GM23338 (cell line): ENCODE measurements at places on chromosomes 16 and 17. TPM values are rescaled to one million over a fixed set of nuclear protein-coding genes. Genes with fewer than 3 reads are reported as not detected.

DNA sequence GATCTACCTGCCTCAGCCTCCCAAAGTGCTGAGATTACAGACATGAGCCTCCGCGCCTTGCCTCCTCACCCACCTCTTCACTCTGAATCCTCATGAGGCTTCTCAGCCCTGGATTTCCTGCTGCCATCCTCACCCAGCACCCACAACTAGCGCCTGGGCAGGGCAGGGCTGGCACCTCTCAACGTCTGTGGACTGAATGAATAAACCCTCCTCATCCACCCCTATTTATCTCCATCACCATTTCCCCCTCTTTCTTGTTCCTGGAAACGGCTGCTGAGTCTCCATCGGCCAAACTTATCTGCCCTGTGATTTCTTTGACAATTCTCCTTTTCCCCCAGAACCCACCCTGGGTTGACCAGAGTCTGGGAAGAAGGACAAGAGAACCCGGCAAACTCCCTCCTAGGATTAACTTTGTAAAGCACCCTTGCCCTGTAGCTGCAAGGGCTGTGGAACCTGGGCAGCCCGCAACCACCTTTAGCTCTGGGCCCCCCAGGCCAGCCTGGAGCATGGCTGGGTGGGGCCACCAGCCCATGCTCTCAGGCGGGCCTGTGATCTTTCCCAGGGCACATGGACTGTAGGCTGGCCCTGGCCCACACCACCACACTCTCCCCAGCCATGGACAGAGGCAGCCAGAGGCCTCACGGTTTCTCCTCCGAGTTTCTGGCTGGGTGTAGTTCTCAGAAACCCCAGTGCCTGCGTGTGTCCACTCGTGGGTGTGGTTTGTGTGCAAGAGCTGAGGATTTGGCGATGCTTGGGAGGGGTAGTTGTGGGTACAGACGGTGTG lies 2.4 kb downstream of the SPN start:
- H3K4me1 ChIP-seq, result peaks cover 18% of the 10 kb centered on the region
- H3K27ac ChIP-seq, result no peak overlapping the region
- no peaks in the 10 kb centered on the region for H3K36me3 ChIP-seq
- no peaks in the 10 kb centered on the region for H3K27me3 ChIP-seq
- no peak for DNase-seq

GRCh38 chr17:28928061-28928460 lies 23.3 kb downstream of the PHF12 start:
- H3K27ac ChIP-seq, result no peak overlapping the region
- no peaks in the 10 kb centered on the region for H3K27me3 ChIP-seq
- no peak overlapping the region for H3K4me3 ChIP-seq

DNA sequence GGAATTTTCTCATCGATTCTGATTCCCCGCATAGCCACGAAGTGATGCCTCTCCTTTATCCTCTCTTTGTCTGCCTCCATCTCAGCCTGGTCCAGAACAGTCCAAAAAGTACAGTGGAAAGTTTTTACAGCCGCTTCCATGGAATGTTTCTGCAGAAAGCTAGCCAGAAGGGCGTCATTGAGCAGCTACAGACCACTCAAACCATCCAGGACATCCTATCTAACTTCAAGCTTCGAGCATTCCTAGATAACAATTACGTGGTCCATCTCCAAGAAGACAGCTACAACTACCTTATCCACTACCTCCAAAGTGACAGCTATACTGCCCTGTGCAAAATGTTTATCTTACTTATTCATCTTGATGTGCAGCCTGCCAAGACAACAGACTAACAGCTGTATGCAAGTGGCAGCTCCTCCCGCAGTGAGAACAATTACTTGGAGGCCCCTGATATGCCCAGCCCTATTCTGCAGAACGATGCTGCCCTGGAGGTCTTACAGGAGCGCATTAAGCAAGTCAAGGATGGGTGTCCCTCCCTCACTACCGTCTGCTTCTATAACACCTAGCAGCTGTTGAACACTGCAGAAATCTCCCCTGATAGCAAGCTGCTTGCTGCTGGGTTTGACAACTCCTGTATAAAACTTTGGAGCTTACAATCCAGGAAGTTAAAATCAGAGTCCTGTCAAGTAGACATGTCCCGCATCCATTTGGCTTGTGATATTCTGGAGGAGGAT lies 38.9 kb downstream of the SLFN12L start:
- H3K4me3 ChIP-seq, result peak overlapping the region; percentile 40; the same call in 1 of the 2 replicates
- peaks cover 49% of the 10 kb centered on the region for H3K4me1 ChIP-seq
- peaks cover 95% of the 10 kb centered on the region for H3K27me3 ChIP-seq
- DNase-seq, result peak; percentile 22

DNA sequence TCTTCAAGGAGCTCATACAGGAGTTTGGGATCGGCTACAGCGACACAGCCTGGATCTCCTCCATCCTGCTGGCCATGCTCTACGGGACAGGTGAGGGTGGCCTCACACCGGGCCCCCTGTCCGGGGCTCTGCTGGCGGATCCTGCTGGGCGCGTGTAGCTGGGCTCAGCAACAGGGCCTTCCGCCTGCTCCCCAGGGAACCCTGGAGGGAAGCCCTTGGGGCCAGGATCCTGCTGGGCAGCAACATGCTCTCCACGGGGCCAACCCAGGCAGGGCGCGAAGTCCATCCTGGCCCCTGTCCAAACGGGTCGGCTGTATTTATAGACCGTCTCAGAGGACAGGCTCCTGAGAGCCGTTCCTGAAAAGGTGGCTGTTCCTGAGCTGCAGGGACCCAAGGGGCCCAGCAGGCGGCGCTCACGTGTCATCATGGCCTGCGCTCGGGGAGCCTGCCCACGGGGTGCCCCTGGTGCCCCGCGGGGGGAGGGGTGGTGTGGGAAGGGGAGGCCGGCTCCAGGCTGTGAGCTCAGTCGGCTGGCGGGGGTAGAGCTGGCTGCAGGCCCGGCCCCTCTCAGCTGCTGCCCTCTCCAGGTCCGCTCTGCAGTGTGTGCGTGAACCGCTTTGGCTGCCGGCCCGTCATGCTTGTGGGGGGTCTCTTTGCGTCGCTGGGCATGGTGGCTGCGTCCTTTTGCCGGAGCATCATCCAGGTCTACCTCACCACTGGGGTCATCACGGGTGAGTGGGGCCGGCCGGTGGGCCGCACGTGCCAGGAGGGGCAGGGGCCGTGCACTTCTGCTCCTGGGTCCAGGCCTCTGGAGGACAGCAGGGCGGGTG lies 7.5 kb downstream of the SLC16A3 start:
- no peaks in the 10 kb centered on the region for H3K36me3 ChIP-seq
- H3K27me3 ChIP-seq, result peaks cover 6% of the 10 kb centered on the region; the same call in 1 of the 2 replicates
- no peak overlapping the region for H3K4me3 ChIP-seq
- H3K4me1 ChIP-seq, result no peaks in the 10 kb centered on the region; the same call in 1 of the 2 replicates
- peak; percentile 84 for DNase-seq

GRCh38 chr17:37737971-37738370 lies 6.9 kb downstream of the HNF1B start:
- H3K4me3 ChIP-seq, result no peak overlapping the region
- H3K4me1 ChIP-seq, result peaks cover 9% of the 10 kb centered on the region
- no peak for DNase-seq
- peaks cover 84% of the 10 kb centered on the region for H3K27me3 ChIP-seq
- no peaks in the 10 kb centered on the region for H3K36me3 ChIP-seq

OMG gene
- not detected in 2 replicates for total RNA-seq

DNA sequence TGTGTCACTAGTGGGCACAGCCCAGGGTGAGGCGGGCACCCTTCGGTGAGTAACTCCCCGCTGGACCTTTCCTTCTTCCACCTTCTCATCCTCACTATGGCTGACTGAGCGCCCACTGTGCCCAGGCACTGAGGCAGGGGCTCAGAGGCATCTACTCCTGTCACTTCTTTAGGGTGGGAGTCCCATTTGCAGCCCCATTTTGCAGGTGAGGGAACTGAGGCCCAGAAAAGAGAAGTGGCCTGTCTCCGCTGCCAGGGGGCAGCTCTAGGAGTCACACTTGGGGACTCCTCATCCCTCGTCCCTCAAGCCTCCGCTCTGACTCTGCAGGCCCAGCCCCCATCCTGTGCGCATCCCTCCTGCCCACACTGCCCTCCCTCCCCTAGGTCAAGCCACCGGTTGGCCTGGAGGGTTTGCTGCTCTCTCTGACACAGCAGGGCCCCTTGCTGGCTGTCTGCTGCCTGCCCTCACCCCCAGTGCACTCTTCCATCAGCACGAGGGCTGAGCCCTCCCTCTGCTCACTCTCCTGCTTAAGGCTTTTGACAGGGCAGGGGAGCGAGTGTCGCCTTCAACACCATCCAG lies 62.4 kb downstream of the CNGB1 start:
- no peaks in the 10 kb centered on the region for H3K27me3 ChIP-seq
- no peaks in the 10 kb centered on the region for H3K36me3 ChIP-seq
- H3K27ac ChIP-seq, result no peak overlapping the region
- no peaks in the 10 kb centered on the region; the same call in 1 of the 2 replicates for H3K4me1 ChIP-seq

- H3K4me3 ChIP-seq, result no peak overlapping the region
- DNase-seq, result peak; percentile 35
- H3K27me3 ChIP-seq, result no peaks in the 10 kb centered on the region
- H3K27ac ChIP-seq, result no peak overlapping the region
- no peaks in the 10 kb centered on the region for H3K36me3 ChIP-seq
- no peaks in the 10 kb centered on the region for H3K4me1 ChIP-seq
Observed at GRCh38 chr17:56064506-56064905, 88.8 kb upstream of the ANKFN1 start.
